ENCODE measurements at places on chromosomes 3 and 15.

GRCh38 chr15:44811337-44811736, 75.0 kb downstream of the TRIM69 start:
- DNase-seq = no peak

DNA sequence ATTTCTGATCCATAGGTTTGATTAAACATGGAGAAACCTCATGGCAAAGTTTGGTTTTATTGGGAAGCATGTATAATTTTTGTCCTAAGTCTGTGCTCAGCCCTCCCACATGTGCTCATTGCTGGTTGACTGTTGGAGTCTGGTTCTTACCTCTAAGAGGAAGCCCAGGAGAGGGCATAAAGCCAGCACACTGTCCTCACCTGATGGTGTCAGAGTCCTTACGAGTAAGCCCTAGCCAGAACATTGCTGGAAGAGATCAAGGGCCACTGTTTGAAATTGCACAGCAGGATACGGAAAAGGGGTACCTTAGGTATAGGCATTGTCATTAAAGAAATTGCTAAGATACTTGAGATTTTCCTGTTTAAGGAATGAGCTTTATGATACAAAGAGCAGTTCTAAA, 21.3 kb downstream of the MLH1 start:
- no peak for DNase-seq

DNA sequence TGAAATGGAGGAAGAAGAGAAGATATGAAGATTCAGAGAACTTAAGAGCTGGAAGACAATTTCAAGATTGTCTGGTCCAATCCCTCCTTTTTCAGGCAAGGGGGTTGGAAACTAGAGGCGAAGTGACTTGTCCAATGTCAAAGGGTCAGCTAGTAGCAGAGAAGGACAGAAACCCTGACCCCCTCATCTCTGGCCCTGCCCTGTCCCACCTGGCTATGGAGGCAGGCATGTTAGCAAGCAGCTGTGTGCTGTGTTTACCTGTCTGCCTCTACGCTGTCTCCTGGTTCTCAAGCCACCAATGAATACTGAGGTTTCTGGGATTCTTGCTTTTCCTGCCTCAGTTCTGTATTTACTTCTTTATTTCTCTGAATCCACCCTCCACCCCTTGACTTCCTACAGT, 342 bp downstream of the TGM5 start:
- DNase-seq = no peak

GRCh38 chr15:62588938-62589670, 424.0 kb upstream of the C2CD4B start:
- no peak for DNase-seq

DNA sequence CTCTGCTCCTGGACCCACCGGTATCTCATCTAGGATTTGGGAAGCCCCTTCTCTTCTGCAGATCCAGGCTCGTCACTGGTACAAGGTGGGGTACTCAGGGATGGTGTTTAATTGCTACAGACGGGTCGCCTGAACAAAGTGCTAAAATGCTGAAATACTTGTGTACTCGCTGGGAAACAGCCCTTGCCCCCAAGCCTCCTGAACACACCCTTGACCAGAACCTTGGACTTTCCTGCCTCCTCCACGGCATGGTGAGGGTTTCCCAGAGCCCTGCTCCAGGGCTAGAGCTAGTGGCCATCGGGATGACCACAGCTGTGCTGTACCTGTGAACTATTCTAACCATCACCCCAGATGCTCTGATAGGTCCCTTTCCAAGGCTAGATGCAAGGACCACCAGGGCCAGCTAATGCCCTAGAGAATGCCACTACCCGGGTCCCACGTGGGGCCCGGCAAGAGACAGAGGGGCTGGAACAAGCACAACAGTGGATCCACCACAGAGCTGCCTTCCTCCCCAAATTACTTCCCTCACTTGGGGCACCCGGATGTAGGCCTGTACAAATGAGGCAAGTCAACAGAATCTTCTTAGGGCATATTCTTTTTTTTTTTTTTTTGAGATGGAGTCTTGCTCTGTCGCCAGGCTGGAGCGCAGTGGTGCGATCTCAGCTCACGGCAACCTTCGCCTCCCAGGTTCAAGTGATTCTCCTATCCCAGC, 267.3 kb downstream of the FOXP1 start:
- DNase-seq = no peak

- no peak for DNase-seq
These were observed 18.0 kb downstream of the ATP10A start for GRCh38 chr15:25844981-25845680.

- no peak for DNase-seq
These were observed 58.5 kb upstream of the GATA2 start for GRCh38 chr3:128551451-128551850.

DNA sequence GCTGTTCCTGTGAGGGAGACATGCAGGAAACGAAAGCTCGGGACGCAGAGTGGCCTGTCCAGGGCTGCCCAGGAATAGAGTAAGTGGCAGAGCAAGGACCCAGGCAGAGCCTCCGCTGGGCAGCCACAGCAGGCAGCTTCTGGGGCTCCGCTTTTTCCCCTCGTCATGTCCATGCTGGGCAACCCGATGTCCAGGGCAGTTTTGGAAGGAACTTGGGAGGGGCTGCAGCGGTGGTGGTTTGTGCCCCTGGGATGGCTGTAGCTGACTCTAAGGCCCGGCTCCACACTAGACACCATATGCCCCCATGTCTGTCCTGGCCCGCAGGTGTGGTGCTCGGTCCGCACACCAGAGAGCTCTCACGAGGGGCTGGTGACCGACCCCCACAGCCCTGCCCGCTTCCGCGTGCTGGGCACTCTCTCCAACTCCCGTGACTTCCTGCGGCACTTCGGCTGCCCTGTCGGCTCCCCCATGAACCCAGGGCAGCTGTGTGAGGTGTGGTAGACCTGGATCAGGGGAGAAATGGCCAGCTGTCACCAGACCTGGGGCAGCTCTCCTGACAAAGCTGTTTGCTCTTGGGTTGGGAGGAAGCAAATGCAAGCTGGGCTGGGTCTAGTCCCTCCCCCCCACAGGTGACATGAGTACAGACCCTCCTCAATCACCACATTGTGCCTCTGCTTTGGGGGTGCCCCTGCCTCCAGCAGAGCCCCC, 7.1 kb upstream of the PSMD2 start:
- DNase-seq = no peak

DNA sequence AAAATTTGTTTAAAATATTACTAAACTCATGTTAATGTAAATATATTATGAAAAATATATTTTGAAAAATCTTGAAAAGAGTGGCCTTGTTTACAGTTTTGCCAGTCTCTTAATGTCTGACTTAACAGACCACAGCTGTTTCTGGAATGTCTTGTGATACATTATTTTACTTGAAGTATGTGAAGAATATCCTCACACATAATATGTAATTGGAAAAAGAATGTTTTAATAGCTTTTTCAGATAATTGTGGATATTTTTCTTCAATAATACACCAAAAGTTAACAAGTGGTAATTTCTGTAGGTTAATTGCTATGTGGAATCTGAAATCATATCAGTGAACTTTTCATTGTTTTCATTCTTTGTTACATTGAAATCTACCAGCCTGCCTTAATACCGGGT, 101.3 kb downstream of the UBE2E2 start:
- no peak for DNase-seq

GRCh38 chr15:99635794-99636193, 70.0 kb downstream of the MEF2A start:
- no peak for DNase-seq

GRCh38 chr3:153355559-153355958, 193.5 kb downstream of the RAP2B start:
- no peak for DNase-seq

DNA sequence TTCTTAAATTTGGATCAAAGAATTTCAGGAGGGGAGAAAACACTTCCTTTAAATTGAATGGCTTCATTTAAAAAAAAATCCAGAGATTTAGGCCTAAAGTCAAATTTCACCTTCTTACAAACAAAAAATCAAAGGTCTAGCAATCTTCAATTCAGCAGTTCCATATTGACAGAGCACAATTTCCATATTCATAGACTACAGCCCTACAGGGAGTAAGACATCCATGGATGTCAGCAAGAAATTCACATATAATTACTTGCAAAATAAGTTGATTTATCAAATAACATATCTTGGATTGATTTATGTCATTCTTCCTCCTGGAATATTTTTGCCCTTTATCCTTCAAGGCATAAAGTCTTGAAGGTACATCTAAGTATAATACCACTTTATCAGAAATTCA, 103.4 kb downstream of the CNTN3 start:
- DNase-seq = no peak

- DNase-seq = no peak
These were observed 33.8 kb downstream of the MUC4 start for GRCh38 chr3:195777975-195778374.

DNA sequence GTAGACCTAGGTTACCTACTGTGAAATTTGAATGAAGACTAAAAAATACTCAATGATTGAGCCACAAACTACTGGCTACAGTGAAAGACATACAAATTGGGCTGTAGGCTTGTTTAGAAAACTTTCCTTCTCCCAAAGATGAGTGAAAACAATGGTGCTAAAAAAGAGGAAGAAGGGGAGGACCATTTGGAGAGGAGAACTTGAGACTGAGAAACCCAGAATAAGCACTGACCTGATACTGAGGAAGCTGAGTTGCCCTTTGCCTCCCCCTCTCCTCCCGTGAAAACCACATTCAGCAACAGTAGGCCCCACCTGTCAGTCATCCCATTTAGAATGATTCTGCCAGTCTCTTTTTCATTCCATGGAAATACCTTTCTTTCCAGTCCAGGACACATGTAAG, 484.0 kb upstream of the TGFBR2 start:
- DNase-seq = no peak

- no peak for DNase-seq
These were observed 58.1 kb upstream of the MYRIP start for GRCh38 chr3:39751286-39751685.

GRCh38 chr3:190877925-190878324, 15.4 kb upstream of the GMNC start:
- peak; percentile 26 for DNase-seq

DNA sequence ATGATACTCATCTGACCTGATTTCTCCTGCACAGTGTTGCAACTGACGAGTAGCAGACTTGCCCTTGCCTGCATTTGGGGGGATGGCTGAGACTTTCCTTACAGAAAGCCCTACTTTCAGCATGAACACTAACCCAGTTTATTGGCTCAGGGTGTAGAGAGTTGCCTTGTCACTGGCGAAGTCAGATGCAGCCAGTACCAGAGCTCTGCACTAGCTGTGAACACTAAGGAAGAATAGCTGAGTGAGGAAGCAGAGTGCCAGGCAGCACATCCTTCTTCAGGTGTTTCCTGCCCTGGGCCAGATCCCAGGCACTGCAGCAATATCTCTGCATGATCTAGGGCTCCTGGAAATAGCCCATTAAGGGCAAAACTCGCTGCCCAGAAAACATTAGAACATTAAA, 154.0 kb upstream of the SYNPR start:
- DNase-seq = no peak

DNA sequence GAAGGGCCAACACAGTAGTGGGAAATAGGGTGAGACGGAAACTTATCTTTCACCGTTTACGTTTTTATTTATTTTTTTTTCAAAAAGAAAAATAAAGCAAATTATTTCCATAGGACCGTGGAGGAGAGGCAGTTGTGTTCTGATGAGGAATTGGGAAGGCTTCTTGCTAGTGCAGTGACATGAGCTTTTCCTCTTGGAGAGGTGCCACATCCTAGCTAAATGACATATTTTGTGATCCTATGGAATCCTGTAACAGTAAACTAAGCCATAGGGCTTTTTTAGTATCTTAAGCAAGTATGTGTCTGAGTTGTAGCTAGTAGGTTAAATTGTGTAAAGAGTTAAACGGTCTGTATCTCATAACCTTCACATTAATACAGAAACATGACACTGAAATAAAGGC, 609.9 kb downstream of the RBMS3 start:
- no peak for DNase-seq

- no peak for DNase-seq
These were observed 535.1 kb downstream of the NLGN1 start for GRCh38 chr3:173932624-173933023.

DNA sequence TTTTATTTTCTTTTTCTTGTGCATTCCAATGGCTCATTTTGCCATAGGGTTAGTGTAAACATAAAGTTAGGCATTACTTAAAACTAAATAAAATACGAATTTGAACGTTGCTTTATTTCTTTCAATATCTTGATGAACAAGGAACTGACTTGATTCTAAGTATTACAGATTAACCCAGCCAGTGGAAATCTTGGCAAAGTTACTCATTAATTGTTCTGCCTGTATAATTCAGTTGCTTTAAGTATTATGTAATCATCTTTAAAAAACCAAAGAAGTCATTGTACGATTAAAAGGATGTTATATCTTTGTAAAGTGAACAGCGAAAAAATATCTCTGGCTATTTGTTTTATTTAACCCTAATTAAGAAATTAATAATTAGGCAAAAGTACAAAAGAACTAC, 737.9 kb upstream of the BCHE start:
- DNase-seq = no peak

DNA sequence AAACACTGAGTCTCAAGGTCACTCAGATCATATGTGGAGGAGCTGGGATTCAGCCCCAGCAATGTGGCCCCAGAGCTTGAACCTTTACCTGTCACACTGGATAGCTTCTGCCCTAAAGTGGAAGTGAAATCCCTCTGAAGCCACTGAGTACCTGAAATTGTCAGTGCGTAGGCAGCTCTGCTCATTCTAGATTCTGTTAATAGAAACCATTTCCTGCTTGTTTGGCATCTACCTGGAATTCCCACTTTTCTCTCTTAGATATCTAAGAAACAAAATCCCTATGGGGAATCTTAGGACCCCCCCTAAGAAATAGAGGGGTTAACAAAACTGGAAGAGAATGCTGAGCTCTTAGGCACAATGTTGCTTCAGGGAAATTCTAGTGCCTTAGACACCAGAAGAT, 29.8 kb downstream of the FBXL22 start:
- DNase-seq = no peak

GRCh38 chr3:54939557-54940300, 11.9 kb upstream of the LRTM1 start:
- no peak for DNase-seq

- no peak for DNase-seq
These were observed 43.6 kb upstream of the RPL32 start for GRCh38 chr3:12884790-12885582.

- no peak for DNase-seq
These were observed 37.4 kb downstream of the ZNF860 start for GRCh38 chr3:32018757-32019564.

DNA sequence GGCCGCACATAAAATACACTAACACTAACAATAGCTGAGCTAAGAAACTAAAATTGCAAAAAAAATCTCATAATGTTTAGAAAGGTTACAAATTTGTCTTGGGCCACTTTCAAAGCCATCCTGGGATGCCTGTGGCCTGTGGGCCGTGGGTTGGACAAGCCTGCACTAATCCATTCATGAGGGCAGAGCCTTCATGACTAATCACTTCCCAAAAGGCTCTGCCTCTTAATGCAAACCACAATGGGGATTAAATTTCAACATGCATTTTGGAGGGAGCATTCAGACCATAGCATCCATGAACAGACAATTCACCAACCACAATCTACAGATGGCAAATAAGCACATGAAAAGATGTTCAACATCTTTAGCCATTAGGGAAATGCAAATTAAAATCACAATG, 128.2 kb downstream of the SUCLG2 start:
- no peak for DNase-seq

DNA sequence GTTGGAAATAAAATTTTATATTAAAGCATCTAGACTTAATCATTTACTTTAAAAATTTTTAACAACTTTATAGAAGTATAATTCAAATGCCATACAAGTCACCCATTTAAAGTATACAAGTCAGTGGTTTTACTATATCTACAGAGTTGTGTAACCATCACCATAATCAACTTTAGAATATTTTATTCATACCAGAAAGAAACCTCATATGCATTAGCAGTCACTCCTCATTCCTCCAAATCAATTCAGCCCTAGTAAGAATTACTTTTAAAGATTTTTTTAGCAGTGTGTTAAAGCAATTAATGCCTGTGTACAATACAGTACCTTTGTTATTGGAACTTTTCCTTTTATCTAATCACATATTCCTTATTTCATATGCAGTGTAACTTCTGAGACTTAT, 14.0 kb upstream of the TCAIM start:
- no peak for DNase-seq

All from activated CD4-positive, alpha-beta T cell treated with anti-CD3 and anti-CD28 coated beads, Interleukin-2, amount 50 U/mL, for 48 hours (primary cell).